Stimulated activated CD8-positive, alpha-beta memory T cell treated with anti-CD3 and anti-CD28 coated beads, Interleukin-12 subunit alpha, Interleukin-12 subunit beta, amount 100 ng/mL, for 4 hours (primary cell): ENCODE measurements at places on chromosomes 11 and 22.

DNA sequence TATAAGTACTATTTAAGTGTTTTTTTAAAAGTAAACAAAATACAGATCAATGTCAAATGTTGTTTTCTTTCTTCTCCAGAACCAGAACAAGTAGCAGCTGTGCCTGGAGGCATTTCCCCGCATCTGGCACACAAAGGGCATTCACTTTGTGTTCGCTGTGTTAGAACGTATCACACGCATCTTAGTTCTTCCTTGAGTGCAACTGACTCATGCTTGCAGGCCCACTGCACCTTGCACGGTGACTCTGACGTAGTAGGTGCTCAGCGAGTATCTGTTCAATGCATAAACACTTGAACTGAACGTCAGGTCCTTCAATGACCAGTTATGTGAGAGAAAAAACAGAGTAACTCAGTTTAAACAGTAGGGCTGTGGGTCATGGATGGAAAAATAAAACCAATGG, 3.5 kb downstream of the IFT27 start:
- DNase-seq, result no peak

GRCh38 chr11:125933030-125933813, 12.6 kb upstream of the VSIG10L2 start:
- DNase-seq, result no peak

DNA sequence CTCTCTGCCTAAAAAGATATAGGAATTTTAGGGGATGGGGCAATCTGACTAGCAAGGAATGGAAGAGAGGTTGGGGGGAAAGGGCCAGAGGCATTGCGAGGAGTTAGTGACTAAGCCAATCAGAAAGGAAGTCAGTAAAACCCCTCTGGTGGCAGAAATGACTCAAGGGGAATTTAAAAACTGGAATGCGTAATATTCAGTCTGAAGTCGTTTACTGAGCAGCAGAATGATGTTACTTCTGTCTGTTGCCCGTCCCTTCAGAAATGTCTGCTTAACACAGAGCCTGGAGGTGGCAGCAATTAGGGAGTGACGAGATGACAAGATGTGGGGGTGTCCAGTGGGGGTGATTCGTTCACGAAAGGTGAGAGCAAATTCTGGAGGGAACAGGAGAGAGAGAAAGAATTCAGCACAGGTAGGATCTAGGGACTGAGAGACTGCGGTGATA, 107.7 kb upstream of the CLMP start:
- no peak for DNase-seq

DNA sequence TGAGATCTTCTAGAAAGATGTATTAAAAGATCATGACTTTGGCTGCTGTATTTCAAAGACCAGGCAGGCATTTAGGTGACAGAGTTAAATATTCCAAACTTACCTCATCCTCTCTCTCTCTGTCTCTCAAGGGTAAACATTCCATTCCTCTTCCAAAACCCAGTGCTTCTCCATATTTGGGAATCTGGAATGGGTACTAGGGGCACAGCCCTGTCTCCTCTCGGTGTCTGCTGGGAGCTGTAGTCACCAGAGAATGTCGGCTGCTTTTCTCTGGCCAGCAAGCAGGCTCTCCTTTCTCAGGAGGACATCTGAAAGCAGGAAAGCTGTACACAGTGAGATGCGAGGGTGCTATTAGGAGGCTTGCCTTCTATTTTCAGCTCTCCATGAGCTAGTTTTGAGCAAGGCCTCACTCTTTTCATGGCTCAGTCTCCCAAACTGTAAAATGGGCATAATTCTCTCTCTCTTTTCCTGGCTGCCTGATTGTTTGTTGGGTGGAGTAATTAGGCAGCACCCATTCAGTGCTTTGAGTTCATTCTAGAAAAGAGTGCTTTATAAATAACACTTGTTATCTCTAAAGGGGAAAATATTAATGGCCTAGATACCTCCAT, 9.3 kb upstream of the PEX26 start:
- DNase-seq, result no peak

DNA sequence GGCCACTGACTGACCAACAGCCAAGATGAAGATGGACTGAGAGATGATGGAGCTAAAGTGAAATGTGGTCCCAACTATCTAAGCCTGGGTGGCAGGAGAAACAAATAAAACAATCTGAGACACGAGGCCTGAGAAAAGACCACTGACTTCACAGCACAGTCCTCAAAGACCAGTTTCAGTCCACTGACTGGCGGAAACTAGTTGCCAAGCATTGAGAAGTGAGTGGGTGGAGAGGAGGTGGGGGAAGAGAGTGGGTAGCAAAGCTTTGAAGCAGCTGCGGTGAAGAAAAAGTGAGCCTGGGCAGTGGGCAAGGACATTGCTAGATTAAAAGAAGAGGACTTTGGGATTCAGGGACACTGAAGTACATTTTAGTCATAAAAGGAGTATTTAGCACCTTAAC, 1.9 kb downstream of the MS4A1 start:
- DNase-seq, result no peak

DNA sequence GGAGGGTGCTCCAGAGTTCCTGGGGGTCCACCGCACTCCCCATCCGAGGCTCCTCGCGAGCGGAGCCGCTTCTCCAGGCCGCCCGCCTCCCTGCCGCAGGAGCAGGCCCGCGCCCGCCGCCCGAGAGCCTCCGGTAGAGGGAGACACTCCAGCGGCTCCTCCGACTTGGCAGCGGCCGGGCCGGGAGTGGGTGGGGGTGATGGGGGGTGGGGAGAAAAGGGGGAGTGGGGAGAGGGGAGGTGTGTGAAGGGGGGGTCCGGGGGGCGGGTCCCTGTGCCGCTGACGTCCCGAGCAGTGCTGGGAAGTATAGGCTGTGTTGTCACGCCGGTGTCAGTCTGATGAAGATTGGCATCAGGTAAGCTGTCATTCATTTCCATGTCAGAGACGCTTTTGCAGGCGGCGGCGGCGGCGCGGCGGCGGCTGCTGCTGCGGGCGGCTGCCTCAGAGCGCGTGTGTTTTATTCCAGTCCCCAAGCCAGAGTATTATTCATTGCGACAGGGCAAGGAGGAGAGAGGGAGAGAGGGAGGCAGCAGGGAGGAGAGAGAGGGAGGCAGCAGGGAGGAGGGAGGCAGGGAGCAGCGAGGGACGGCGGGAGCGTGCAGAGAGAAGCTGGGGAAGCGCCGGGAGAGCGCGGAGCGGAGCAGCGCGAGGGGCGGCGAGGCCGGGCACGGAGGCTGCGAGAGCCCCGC, at the start of gene PKNOX2:
Gene PKNOX2 (plus strand): TSS at position 330 of the 689 bp plus-strand sequence. CDS start 186,555 bp downstream, outside the sequence.
- peak; percentile 21 for DNase-seq

- no peak for DNase-seq
Observed at GRCh38 chr11:60862171-60862570, 5.2 kb upstream of the ZP1 start.
